Activated CD4-positive, alpha-beta memory T cell treated with anti-CD3 and anti-CD28 coated beads for 36 hours (primary cell): ENCODE measurements at places on chromosomes 12 and 14.

DNA sequence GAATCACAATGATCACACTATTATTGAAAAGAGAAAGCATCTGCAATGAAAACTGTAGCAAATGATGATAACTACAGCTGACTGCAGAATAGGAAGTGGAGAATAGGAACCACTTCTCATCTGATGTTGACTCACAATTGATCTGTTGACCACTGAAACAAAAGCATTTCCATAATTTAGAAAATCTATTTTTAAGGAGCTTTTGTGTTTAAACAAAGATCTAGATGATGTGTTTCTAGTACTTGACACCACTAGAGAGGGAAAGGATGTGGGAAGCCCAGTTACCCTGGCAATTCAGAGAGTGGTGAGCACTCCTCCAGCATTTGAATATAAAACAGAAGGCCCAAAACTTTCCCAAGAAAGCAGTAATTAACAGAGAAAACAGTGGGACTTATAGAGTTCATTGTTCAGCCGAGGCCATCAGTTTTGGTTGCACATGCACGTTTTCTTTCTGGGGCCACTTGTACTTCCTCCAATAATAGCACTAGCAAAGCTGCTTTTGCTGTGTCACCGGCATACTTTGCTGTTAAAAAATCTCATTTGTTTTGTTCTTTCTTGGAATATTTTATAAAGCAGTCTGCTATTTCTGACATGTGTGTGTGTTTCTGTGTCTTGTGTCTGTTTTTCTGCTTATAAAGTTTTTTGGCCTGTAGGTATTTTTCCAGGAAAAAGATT lies 76.1 kb upstream of the HECTD1 start:
- no peaks in the 10 kb centered on the region for H3K27me3 ChIP-seq
- H3K27ac ChIP-seq = no peak overlapping the region
- peaks cover 5% of the 10 kb centered on the region for H3K4me1 ChIP-seq
- DNase-seq = no peak

- no peaks in the 10 kb centered on the region for H3K27me3 ChIP-seq
- H3K4me1 ChIP-seq = peaks cover 45% of the 10 kb centered on the region
- H3K4me3 ChIP-seq = no peak overlapping the region
- DNase-seq = peak; percentile 55
- H3K36me3 ChIP-seq = peaks cover 73% of the 10 kb centered on the region
- peak overlapping the region; percentile 85 for H3K27ac ChIP-seq
These were observed 18.3 kb downstream of the SLC25A47 start for GRCh38 chr14:100341301-100342031.

GRCh38 chr12:76025601-76026575 lies 5.7 kb downstream of the PHLDA1 start:
- no peak overlapping the region for H3K4me3 ChIP-seq
- H3K36me3 ChIP-seq = peaks cover 24% of the 10 kb centered on the region
- H3K27ac ChIP-seq = peak overlapping the region; percentile 11
- DNase-seq = no peak
- no peaks in the 10 kb centered on the region for H3K27me3 ChIP-seq

DNA sequence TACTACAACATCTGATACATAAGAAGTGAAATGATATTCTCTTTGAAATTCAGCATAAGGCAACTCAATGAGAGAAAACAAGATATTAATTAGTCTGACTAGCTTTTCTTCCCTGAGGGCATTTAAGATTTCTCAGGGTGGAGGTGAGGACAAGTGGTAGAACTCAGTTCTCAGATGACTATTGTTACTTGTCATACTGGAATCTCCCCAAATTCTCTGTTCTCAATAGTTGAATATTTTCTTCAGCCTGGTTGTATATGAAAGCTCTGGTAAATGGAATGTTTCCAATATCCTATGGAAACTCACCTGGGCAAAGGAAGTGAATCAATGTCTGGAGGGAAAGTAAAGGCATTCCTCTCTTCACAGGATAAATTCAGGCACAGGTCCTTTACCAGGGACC lies 18.2 kb upstream of the ITGA5 start:
- DNase-seq = no peak
- no peak overlapping the region for H3K27ac ChIP-seq
- no peak overlapping the region for H3K4me3 ChIP-seq
- peaks cover 2% of the 10 kb centered on the region for H3K27me3 ChIP-seq

GRCh38 chr12:132773077-132773955 lies 11.7 kb upstream of the ANKLE2 start:
- H3K27me3 ChIP-seq = no peaks in the 10 kb centered on the region
- H3K4me1 ChIP-seq = peaks cover 25% of the 10 kb centered on the region
- no peak overlapping the region for H3K27ac ChIP-seq

DNA sequence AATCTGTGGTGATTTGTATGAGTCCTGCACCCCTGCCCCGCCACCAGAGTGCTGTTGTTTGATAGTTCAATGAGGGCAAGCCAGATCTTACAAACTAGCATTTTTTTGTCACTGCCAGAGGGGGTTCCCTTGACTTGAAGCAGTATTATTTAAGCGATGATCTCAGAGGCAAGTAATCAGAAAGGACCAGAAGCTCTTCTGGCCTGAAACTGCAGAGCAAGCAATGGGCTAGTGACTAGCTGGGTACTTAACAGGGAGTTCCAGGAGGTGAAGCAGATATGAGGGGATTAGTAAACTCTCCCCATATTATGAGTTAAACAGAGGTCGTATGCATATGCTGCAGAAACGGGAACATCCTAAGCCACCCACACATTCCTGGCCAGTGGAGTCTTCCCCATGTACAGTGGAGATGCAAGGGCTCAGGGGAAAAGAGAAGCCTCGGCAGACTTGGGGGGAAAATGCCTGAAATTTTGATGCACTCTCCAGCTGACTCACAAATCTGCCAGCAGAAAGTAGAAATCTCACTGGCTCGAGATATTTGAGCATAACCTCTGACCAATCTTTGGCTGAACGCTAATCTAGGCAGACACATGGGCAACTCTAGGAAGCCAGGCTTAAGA lies 8.3 kb upstream of the CRACR2A start:
- DNase-seq = no peak
- peaks cover 2% of the 10 kb centered on the region for H3K36me3 ChIP-seq
- peaks cover 7% of the 10 kb centered on the region for H3K4me1 ChIP-seq
- no peak overlapping the region for H3K4me3 ChIP-seq

GRCh38 chr12:21941506-21942376 lies 515 bp upstream of the ABCC9 start:
- H3K27me3 ChIP-seq = peaks cover 50% of the 10 kb centered on the region
- no peak overlapping the region for H3K27ac ChIP-seq
- H3K4me3 ChIP-seq = peak overlapping the region; percentile 22

GRCh38 chr14:34665785-34666435 lies 36.0 kb upstream of the SNX6 start:
- H3K36me3 ChIP-seq = no peaks in the 10 kb centered on the region
- H3K4me3 ChIP-seq = peak overlapping the region; percentile 18
- no peaks in the 10 kb centered on the region for H3K27me3 ChIP-seq
- peak; percentile 32 for DNase-seq

DNA sequence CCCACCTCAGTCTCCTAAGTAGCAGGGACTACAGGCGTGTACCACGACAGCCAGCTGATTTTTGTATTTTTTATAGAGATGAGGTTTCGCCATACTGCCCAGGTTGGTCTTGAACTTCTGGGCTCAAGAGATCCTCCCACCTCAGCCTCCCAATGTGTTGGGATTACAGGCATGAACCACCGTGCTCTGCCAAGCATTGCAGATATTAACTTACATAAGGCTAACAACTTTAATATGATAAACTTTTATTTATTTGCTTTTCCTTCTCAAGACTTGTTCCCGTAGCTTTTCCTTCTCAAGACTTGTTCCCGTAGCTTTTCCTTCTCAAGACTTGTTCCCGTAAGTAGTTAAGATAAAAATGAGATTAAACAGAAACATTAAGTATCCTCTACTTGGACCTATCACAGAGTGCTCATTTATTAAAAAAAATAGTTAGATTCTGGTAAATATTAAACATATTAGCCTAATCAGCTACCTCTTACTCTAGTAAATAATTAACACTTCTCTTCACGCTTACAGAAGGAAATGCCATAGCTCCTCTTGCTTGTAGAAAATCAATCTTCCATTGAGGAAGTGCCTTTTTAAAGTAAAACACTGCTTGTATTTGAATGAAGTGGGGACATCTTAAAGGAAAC lies 157.7 kb upstream of the KITLG start:
- H3K27ac ChIP-seq = no peak overlapping the region
- DNase-seq = no peak
- no peaks in the 10 kb centered on the region for H3K27me3 ChIP-seq
- H3K36me3 ChIP-seq = no peaks in the 10 kb centered on the region

DNA sequence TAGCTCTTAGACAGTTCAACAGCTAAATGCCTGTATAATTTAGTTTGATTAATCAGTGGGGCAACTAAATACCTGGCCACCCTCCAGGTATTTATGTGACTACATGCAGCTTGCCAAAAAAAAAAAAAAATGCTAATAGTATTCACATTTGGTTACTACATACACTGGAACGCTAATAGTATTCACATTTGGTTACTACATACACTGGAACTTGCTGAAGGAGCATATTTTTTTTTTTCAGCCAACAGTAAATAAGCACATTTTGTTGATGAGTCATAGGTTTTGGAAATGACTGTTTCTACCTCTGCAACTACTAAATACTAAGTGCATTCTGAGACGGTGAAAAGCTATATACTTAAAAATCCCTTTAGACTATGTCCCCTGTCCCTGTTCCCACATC lies 1172.3 kb downstream of the LRFN5 start:
- no peaks in the 10 kb centered on the region for H3K4me1 ChIP-seq
- no peak for DNase-seq
- H3K36me3 ChIP-seq = no peaks in the 10 kb centered on the region
- H3K27ac ChIP-seq = no peak overlapping the region
- no peaks in the 10 kb centered on the region for H3K27me3 ChIP-seq

DNA sequence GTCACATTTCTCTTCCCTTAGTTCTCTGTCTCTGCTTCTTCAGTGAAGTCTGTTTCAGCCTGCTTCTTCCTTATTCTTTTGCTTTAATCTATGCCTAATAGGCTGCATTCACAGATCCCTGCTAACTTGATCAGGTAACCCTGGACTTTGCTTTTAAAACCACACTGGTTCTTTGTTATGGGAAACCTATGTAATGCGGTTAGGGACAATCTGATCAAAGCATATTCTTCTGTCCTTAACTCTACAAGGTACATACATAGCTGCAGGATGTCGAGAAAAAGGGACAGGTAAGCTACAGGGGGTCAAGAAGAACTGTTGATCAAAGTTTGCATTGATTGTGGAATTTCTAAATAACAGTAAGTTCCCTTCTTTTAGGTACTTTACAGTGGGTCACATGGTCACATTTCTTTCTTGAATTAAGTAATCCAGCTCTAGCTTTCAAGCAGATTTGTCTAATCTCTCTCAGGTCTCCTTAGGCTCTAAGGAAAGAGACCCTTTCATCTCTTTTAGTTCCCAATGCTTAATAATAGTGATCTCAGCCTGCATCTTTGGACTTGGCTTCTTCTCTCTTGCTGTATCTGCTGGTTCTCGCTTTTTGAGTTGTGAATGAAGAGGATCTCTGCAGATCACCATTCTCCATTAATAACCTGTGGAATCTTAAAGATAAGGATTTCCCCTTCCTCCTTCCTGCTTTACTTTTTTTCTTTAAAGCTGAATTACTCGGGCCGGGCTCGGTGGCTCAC lies 3.8 kb downstream of the COPZ1 start:
- peak overlapping the region; percentile 71 for H3K27ac ChIP-seq
- peaks cover 2% of the 10 kb centered on the region for H3K36me3 ChIP-seq
- DNase-seq = no peak
- H3K27me3 ChIP-seq = no peaks in the 10 kb centered on the region
- no peak overlapping the region for H3K4me3 ChIP-seq

- no peaks in the 10 kb centered on the region for H3K4me1 ChIP-seq
- no peaks in the 10 kb centered on the region for H3K36me3 ChIP-seq
- H3K27ac ChIP-seq = no peak overlapping the region
- no peaks in the 10 kb centered on the region for H3K27me3 ChIP-seq
These were observed 9.7 kb downstream of the SCARB1 start for GRCh38 chr12:124853781-124854636.

DNA sequence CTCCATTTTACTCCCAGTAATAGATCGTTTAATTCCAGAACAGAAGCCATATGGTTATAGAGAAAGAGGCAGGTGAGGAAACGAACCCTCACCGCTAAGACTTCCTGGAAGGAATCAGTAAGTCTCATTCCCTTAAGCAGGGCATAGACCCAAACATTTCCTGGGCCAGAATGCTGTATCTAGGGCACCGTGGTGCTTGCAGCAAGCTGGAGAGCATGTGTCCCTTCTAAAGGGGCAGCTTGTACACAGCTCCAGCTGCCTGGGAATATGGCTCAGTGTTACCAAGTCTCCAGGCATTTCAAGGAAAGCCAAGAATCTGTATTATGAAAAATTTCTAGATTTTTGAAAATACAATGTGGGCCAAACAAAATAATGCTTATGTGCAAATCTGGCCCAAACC lies 73.4 kb downstream of the PPM1H start:
- H3K4me1 ChIP-seq = no peaks in the 10 kb centered on the region
- H3K27me3 ChIP-seq = peaks cover 9% of the 10 kb centered on the region
- DNase-seq = no peak
- H3K4me3 ChIP-seq = no peak overlapping the region
- no peak overlapping the region for H3K27ac ChIP-seq
- H3K36me3 ChIP-seq = no peaks in the 10 kb centered on the region

DNA sequence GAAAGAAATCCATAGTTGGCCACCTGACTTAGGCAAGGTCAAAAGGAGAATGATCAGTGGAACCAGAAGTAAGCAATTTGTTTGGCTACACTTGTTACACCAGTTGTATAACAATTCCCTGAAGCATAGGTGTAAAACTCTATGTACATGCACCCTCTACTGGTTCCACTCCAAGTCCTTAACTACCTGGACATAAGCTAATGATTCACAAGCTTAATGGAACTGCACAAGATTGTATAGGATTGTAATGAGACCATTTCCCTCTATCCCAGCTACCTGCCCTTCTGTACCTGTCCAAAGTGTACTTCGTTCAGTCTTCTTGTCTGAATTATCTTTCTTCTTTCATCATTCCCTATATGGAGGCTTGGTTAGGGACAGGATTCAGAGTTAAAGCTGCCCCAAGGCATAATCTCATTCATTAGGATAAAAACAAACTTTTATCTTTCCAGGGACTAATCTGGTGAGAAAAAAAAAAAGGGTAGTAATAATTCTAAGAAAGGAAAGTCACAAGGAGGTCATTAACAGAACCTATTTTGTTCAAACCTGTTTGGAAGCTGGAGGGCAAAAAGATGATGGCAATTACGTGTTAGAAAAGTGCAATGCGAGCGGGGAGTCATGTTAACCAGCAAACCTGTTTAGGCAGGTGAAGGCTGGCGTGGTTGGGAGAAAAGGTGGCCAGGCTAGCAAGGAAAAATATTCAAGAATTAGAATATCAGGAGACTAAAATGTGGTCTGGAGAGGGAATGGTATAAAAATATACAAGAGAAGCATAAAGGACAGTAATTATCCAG lies 2.8 kb upstream of the TMEM52B start:
- H3K4me3 ChIP-seq = no peak overlapping the region
- peaks cover 22% of the 10 kb centered on the region for H3K27me3 ChIP-seq
- no peak for DNase-seq
- no peaks in the 10 kb centered on the region for H3K36me3 ChIP-seq

- no peak overlapping the region for H3K4me3 ChIP-seq
- no peak overlapping the region for H3K27ac ChIP-seq
- H3K4me1 ChIP-seq = peaks cover 12% of the 10 kb centered on the region
- H3K27me3 ChIP-seq = peaks cover 4% of the 10 kb centered on the region
- DNase-seq = peak; percentile 77
These were observed 42.5 kb downstream of the SMIM41 start for GRCh38 chr12:52121824-52122539.
